Stimulated activated CD8-positive, alpha-beta memory T cell treated with anti-CD3 and anti-CD28 coated beads, Interleukin-4, amount 100 ng/mL, for 1 hour (primary cell): ENCODE measurements at places on chromosomes 4 and X.

GRCh38 chrX:23786268-23786815, 3.4 kb downstream of the SAT1 start:
- no peak for DNase-seq

DNA sequence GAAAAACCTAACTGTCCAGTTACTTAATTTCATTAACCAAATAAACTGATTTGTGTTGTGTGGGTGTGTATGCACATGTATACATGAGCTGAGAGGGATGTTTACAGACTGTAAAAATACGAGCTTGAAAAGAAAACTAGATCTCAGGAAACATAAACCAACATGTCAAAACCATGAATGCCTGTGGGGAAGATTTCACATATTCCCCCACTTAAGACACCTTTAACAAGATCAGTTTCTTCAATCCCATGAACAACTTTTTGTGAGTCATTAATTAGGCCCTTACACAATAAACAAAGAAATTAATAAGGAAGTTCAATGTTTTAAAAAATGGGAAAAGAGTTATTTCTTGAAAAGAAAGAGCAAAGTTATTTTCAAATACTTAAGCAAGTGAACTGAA, 170.8 kb downstream of the ZNF674 start:
- DNase-seq, result no peak

DNA sequence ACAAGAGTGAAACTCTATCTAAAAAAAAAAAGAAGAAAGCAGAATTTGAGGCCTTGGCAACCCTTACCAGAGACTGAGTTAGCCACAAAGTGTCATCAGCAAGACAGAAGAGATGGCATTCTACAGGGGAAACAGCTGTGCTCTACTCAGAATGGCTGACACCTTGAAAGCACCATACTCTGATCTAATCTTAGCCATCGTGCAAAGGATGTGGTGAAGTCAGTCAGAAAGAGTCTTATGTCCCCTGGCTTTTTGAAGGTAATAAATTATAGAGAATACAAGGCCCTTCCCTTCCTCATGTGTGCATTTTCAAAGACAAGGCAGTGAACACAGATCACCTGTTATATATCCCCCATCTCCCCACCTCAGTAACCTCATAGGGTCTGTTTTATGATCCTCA, 13.2 kb downstream of the CLNK start:
- DNase-seq, result no peak

- no peak for DNase-seq
Measured at GRCh38 chr4:28211676-28212470, 1351.2 kb downstream of the STIM2 start.

DNA sequence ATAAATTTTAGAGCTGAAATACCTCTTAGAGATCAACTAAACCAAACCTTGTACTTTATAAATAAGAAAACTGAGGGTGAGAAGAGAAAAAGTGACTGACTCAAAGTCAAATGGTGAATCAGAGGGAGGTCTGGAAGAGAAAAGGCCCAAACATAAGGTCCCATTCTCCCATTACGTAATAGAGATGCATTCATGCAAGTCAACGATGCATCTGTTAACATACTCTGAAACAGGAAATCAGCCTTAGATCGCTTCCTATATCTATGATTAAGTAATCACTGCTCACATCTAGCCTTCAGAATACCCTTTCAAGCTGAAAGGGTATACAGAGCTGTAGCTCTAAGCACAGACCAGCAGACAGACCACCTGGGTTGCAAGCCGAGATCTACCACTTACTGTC, 6.5 kb downstream of the RNF150 start:
- no peak for DNase-seq

GRCh38 chr4:150889306-150889705, 125.8 kb downstream of the LRBA start:
- no peak for DNase-seq
